NCI-H2107 (cell line): ENCODE measurements at places on chromosomes 1 and 21.
A peak's percentile ranks its signal among the peaks of the same experiment; 100 is the strongest.

GRCh38 chr21:21163904-21164303, 165.7 kb downstream of the NCAM2 start:
- no peak for DNase-seq

- no peak for DNase-seq
Observed at GRCh38 chr1:156154317-156154749, 948 bp downstream of the SEMA4A start.

DNA sequence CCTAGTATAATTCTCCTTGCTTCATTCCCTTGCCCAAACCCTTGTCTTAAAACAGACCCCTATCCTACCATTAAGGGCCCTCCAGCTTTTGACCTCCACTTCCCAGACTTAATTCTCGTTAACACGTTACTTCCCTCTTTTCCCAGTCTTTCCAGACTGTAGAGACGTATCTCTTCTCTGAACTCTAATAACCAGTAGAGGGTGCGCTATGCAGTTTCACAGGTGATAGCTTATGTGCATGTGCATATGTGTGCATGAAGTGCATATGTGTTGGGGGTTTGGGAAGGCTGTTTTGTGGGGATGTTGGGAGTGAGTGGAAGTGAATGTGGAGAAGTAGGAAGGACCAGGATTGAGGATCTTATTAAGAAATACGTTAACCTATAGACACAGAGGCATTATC, 78.1 kb upstream of the CCDC190 start:
- DNase-seq: no peak

GRCh38 chr1:29391362-29391880, 155.1 kb downstream of the PTPRU start:
- no peak for DNase-seq

DNA sequence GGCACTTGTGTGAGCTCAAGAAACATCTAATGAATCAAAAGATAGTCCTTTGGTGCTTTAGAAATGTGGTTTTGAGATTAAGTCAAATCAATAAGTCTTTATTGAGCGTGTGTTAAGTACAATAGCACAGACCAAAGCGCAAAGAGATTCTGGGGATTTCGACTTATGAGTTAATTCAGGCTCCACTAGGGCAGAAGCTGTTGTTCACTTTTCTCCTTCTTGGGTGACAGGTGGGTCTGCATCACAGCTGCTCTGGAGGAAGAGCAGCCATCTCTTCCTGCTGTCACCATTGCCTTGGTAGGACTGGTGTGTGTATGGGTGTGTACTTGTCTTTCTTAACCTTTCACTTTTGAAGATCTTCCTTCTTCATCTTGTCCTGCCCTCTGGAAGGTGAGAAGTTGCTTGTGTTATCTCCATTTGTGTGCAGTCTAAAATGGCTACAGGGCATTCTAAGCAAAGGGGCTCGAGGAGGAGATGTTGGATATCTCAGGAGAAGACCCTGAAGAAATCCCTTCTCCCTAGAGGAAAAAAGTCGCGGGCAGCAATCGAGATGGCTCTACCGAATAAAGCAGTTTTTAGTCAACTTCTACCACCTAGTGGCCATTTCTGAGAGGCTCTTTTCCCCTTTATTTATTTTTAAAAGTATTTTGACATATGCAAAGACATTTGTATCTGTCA, 22.9 kb upstream of the DISC1 start:
- peak; percentile 71 for DNase-seq

GRCh38 chr1:45673956-45674355, 12.4 kb downstream of the GPBP1L1 start:
- no peak for DNase-seq

DNA sequence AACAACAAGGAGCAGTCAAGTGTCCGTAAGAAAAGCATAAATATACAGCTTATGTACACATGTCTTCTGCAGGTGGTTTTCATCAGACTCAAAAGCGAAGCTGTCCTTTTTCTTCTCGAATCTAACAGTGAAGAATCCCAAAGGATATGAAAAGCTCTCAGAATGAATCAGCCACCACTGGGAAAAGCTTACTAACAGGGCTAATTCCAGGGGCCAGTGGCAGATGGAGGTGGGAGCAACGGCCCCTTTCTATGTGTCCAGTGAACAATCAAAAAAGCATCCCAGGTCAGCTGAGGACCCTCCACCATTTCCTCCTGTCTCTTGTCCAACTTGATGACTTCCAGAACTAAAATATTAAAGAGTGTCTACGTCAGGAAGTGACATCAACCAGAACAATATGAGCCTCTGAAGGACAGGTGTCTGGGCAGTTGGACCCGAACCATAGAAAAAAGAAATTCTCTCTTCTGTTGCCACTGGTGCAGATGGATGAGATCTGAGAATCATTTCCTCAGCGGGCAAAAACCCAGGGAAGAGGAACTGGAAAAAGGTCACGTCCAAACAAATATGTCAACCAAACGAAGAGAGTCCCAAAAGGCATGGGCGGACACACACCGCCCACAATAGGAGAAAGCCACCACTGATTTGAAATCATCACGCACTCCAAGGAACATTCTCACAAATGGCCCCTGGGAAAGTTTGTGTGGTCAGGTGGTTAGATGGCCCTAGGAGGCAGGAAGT, 70.4 kb upstream of the TIAM1 start:
- no peak for DNase-seq

- no peak for DNase-seq
Observed at GRCh38 chr1:227749916-227750710, 14.9 kb downstream of the SNAP47 start.

DNA sequence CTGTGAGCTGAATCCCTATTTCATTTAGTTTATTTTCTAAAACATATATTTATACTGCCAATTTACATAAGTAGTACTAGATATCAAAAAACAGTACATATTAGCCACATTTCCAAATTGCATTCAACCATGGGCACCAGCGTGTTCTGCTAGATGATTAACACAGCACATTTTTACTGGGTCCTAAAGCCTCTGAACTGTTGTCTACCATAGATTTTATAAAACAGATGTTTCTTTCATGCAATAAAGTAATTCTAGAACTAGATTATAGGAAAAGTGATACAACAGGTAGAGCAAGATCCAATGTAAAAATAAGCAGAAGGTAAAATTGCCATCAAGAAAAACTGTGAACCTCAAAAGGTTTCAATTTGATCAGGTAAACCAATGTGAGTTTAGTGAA, 108.6 kb downstream of the FAF1 start:
- no peak for DNase-seq

- DNase-seq: no peak
Observed at GRCh38 chr1:169132512-169133227, 26.2 kb downstream of the ATP1B1 start.

DNA sequence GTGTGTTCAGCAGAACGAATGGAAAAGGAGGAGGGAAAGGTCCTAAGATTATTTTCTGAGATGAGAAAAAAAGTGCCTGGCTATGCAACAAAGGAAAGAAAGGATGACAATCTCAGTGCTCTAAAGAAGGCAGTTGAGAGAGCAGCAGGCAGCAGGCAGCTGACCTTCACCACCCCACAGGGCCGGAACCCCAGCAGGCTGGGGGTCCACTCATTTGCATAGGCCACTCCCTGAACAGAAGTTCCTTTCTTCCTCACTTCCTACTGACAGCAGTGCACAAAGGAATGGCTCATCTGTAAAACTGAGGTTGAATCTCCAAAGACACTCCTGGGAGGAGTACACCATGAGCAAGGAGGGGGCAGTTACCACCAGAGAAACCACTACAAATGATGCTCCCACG, 41.4 kb upstream of the TNR start:
- DNase-seq: no peak

- no peak for DNase-seq
Observed at GRCh38 chr1:39646232-39647081, 7.0 kb upstream of the HEYL start.
